Stimulated activated CD8-positive, alpha-beta memory T cell treated with anti-CD3 and anti-CD28 coated beads, Interleukin-2, amount 100 ng/mL, for 1 hour (primary cell): ENCODE measurements at places on chromosomes 1 and 21.

- no peak for DNase-seq
These were observed 71.8 kb downstream of the RUNX3 start for GRCh38 chr1:24858277-24858676.

DNA sequence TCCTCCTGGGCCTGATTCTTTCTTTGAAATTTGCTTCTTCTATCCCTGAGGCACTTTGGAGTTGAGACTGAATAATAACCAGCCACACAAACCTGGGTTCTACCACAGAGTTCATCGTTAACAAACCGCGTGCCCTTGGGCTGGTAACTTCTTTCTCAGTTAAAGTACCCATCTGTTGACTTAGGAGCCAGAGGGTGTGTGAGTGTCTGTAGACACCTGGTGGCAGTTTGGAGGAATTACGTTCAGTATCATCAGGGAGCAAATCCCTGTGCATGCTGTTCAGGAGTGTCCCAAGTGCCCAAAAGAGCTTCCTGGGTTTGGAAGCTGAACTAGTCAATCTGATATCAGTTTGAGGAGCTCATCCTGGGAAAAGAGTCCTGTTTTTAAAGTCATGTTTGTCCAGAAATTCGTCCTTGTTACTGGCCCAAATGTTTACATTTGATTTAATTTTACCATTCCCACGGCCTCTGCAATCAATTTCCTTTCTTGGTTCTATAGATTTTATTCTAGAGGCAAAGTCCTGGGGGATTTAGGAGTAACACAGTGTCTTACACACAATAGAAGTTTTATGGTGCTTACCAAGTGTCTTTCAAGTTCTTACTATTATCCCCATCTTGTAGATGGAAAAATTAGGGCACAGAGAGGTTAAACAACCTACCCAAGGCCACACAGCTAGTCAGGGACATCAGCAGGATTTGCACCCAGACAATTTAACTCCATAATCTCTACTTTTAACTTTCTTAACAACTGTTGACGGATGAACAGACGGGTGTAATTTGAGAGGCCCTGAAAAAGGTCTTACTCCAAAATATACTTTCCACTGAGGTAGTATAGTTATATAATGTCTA is 26.7 kb upstream of the RPTN start:
- DNase-seq, result peak; percentile 7

DNA sequence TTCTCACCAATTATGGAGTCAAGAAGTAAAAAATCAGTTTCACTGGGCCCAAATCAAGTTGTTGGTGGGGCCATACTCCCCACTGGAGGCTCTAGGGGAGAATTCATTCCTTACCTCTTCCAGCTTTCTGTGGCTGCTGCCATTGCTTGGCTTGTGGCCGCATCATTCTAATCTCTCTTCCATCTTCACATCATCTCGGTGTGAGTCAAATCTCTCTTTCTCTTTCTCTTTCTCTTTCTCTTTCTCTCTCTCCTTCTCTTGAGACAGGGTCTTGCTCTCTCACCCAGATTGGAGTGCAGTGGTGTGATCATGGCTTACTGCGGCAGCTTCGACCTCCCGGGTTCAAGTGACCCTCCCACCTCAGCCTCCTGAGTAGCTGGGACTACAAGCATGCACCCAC is 28.1 kb downstream of the FAM89A start:
- no peak for DNase-seq

DNA sequence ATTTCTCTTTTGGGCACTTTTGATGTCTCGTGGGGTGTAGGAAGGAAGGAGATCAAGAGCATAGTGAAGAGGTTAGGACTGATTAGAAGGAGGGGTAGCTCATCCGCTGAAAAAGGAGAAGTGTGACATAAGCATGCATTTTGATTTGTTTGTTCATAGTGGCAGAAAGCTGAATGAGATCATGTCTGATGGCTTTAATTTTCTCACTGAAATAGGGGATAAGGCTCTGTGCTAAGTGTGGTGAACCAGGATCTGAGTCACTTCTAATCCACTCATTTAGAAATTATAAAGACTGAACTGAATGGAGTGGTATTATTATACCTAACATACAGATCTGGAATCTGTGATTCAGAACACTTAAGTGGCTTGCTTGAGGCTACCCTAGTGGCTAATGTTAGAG is 344.5 kb downstream of the PDE4B start:
- DNase-seq, result no peak

GRCh38 chr1:177278626-177279390 is 108.0 kb downstream of the BRINP2 start:
- no peak for DNase-seq

DNA sequence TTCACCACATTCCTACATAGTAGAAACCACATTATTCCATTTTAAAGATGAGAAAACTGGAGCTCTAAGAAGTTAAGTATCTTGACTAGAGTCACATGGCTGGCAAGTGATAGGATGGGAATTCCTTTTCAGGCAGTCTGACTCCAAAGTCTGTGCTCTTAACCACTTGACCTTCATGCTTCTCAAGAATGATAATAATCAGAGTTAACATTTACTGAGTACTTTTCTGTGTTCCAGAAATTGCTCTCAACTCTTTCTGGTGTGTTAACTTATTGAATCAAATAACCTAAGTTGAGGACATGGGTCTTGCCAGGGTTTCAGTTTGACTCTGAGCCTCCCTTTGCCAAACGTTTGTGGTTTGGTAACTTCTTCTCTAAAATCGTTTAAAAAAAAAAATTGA is 169.4 kb downstream of the RASAL2 start:
- no peak for DNase-seq

GRCh38 chr1:41427122-41427913 is 57.2 kb downstream of the EDN2 start:
- DNase-seq, result no peak

DNA sequence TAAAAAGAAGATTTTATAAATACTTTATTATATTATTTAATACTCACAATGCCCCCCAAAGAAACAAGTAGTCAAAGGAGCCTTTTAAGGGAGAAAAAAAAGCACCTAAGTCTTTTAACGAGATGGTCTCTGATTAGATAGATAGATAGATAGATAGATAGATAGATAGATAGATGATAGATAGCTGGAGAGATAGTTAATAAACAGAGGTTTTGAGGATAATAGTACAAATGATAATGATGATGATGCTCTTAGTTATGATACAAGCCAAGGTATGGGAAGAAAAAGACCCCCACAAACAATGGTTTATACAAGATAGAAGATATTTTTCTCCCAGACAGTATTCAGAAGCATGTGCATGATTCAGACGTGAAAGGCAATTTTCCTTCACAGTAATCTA is 14.6 kb upstream of the EDEM3 start:
- DNase-seq, result no peak

DNA sequence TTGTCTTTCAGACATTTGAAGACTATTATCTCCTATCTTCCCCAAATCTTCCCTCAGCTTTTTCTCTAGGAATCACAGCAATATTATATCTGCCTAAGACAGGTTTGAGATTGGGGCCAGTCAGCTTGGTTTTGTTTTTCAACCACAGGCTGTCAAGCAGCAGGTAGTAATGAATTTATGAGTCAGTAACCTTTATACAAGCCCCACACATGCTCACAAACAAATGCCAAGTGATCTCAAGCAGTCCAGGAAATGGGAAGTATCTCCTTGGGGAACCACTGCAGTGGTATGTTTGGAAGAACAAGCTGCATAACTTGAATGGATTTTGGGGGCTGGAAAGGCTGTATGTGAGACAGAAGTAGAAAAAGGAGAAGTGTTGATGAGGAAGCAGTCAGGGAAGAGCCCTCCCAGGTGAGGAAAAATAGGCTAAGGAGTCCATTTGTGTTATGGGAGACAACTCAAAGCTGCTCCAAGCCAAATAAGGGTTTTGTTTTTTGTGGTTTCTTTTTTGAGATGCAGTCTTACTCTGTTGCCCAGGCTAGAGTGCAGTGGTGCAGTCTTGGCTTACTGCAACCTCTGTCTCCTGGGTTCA is 2.1 kb downstream of the DHDDS start:
- DNase-seq, result no peak

DNA sequence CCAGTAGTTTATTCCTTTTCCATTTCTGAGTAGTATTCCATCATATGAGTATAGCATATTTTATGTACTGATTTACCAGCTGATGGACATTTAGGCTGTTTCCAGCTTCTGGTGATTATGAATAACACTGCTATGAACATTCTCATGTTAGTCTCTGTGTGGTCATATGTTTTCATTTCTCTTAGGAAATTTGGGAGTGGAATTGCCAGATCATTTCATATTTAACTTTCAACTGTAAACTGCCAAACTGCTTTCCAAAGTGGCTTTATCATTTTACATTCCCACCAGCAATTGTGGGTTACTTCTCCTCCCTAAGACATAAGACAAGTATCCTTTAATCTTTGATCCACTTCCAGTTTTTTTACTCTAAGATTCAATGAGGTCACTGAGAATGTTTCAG is 85.7 kb upstream of the RALGPS2 start:
- DNase-seq, result no peak

DNA sequence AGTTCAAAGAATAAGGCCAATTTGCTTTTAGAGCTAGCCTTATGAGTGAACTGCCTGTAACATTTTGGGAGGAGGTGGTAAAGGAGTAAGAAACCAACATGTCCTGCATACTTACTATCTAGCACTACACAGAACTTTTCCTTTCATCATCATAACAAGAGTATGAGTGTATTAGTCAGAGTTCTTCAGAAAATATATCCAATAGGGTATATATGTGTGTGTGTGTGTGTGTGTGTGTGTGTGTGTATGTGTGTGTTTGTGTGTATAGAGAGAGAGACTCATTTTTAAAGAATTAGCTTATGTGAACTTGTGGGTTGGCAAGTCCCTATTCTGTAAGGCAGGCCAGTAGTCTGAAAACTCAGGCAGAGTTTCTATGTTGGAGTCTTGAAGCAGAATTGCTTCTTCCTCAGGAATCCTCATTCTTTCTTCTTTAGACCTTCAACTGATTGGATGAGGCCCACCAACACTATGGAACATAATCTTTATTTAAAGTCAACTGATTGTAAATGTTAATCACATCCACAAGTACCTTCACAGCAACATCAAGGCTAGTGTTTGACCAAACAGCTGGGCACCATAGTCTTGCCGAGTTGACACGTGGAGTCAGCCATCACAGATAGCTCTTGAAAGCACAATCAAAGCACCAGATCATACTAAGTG is 121.9 kb downstream of the CYYR1 start:
- DNase-seq, result no peak

GRCh38 chr1:227357171-227357926 is 39.1 kb upstream of the CDC42BPA start:
- no peak for DNase-seq

GRCh38 chr1:93848350-93848883 is 30.6 kb downstream of the DNTTIP2 start:
- no peak for DNase-seq

GRCh38 chr21:45154511-45155508 is 80.4 kb downstream of the ADARB1 start:
- DNase-seq, result no peak

GRCh38 chr1:229035748-229036082 is 235.2 kb upstream of the RAB4A start:
- no peak for DNase-seq

DNA sequence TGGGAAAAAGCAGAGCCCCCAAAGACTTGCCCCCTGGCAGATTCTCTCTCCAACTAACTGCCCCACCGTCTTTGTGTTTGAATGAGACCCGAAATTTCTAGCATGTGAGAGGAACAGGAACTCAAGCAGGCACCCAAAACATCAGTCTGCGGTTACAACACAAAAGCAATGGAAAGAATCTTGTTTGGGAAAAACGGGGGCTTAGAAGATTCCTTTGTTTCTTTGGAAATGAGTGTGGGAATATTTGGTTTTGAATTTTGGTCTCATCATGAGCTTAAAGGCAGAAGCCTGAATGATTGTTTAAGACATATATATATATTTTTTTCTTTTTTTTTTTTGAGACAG is 188.9 kb upstream of the TMEM51 start:
- no peak for DNase-seq

- DNase-seq, result peak; percentile 45
These were observed 31.0 kb downstream of the SLC45A1 start for GRCh38 chr1:8348777-8349472.
